ENCODE measurements at places on chromosomes 5 and 9.

DNA sequence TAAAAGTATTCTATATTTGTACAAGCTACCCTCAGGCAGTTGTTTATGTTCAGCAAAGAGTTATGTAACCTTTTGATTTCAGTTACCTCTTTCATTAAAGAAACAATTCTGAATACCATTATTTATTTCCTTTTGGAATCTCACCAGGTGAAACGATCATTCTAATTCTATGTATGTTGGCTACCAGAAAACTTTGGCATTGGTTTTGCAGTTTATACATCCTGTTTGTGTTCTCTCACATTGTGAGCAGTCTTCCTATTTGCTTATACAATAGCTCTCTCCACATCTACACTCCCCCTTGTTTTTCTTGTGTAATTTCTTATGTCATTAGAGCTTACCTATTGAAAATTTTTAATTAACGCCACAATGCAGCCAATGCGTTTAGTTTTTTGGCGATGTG, 276.0 kb upstream of the MPDZ start:
- DNase-seq, result no peak

DNA sequence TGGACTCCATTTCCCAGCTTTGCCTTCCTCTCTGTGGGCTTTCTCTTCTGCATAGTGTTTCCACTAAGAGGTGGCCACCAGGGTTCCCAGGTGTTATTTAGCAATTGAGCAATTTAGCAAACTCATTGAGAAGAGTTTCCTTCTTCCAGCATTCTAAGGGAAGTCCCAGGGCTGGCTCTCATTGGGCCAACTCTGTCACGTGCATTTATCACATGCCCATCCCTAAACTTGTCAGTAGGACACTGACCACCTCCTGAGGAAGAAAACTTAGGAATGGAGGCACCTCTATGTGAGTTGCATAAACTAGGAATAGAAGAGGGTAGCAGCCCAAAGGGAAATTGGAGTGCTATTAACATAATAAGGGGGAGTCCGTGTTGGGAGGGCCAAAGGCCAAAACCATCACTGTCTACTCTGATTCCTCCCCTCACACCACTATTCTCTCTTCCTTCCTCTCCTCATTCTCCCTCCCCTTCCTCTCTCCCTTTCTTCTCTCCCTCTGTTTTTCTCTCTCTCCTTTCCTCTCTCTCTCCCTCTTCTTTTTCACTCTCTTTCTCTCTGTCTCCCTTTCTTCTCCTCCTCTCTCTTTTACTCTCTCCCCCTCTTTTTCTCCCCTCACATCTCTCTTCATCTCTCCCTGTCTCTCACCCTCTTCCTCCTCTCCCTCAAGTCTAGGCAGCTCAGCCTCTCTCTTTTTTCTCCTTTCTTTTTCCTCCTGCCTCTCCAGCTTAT, 213.4 kb downstream of the PALM2AKAP2 start:
- DNase-seq, result no peak

- DNase-seq, result no peak
Measured at GRCh38 chr9:132622159-132622558, 39.8 kb downstream of the BARHL1 start.

DNA sequence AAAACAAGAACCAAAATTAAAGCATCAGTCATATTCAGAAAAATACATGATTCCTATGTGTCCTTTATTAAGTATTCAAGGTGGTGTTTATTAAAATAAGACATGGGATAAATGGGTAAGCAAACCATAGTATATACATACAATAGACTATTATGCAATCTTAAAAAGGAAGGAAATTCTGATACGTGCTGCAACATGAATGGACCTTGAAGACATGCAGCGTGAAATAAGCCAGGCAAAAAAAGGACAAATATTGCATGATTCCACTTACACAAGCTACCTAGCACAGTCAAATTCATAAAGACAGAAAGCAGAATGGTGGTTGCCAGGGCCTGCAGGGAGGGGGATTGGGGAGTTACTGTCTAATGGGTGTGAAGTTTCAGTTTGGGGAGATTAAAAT, 127.7 kb downstream of the DMAC1 start:
- DNase-seq, result no peak

DNA sequence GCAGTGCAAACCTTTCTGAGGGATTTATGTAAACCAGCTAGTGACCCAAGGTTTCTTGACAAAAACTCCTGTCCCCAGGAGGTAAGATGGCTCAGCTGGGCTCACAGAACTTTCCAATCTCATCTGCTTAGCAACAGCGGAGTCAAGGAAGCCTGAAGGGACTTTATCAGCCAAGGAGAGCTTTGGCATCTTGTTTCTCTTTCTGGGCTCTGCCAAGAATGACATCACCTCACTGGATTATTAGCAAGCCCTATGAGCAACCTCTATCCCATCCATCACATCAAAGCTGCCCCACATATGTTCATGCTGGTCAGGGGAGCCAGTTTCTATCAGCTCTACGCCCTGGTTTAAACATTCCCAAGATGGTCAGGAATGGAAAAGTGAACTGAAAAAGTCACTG, 461.3 kb downstream of the ENC1 start:
- no peak for DNase-seq

GRCh38 chr5:179258922-179259730, 86.1 kb downstream of the ADAMTS2 start:
- peak; percentile 4 for DNase-seq

GRCh38 chr5:169945831-169946261, 34.4 kb downstream of the INSYN2B start:
- no peak for DNase-seq

- peak; percentile 67 for DNase-seq
Measured at GRCh38 chr5:54719384-54720283, 202.1 kb downstream of the SNX18 start.

DNA sequence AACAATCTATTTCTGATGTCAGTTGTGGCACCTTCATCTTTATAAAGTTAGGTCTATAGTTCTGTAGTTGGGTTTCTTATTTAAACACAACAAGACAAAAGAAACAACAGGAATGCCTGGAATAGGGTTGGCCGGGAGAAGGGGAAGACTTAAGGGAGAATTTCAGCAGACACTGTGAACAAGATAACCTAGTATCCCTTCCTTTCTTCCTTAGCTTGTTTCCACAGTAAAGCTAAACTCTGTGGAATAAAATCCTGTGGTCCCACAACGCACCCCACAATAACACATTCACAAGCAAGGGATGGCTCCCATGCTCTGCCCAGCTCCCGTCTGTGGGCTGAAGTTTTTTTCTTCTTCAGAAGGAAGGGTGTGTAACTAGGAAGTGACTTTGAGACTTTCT, 124.9 kb upstream of the SMARCA2 start:
- DNase-seq, result no peak

DNA sequence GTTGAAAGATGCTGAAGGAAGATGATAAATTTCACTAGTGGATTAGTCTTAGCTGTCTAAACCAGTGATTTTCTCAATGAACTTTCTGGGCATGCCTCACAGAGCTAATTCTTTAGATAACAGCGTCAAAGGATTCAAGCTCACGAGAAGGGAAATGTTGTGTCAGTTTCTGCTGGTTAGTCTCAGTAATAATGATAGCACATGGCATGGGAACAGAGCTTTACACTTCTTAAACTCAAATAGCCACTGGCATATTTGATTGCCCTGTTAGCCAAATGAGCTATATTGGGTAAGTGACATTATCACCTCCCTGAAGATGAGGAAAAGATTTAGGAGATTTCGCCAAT, 139.3 kb upstream of the NR3C1 start:
- DNase-seq, result no peak

DNA sequence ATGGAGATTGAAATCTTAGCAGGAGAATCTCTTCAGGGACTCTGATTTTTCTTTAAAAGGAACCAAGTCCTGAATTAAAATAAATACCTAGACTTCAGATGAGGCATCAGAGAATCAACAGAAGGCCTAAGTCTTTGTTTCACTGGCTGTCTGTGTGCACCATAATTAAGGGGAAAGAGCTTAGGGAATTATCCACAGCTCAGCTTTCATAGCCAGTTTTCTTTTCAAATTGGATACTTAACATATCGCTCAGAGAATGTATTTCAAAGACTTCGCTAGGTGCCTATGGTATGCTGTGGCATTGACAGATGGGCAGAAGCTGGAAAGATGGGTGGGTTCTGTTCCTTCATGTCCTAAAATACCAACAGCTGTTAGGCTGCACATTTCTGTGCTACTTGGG, 325.8 kb downstream of the TMEM38B start:
- DNase-seq, result no peak
